Fibroblast of lung (primary cell): ENCODE measurements at places on chromosomes 11 and 22. TPM values are rescaled to one million over a fixed set of nuclear protein-coding genes. Genes with fewer than 3 reads are reported as not detected.
A peak's percentile ranks its signal among the peaks of the same experiment; 100 is the strongest.

GRCh38 chr11:74602637-74603556 is 10.5 kb downstream of the POLD3 start:
- no peaks in the 10 kb centered on the region for H3K36me3 ChIP-seq
- no peaks in the 10 kb centered on the region for H3K4me1 ChIP-seq
- H3K27ac ChIP-seq, result no peak overlapping the region

BARX2 gene
- not detected in 2 replicates for polyA plus RNA-seq

DNA sequence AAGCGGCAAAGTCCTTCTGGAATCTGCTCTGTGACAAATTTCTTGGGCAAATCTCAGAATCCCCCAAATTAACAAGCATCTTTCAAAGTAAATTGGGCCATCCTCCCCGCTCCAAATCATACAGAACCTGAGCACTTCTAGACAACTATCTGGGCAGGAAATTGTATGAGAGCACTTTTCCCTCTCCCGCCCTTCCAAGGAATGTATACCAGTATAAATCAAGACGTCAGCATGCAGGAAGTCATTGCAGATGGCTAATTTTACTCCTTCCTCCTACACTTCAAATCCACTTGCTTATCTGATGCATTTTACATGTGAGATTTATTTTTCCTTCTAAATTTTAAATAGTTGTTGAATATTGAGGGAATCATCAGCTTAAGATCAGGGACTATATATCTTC is 52.1 kb downstream of the NTM start:
- no peaks in the 10 kb centered on the region for H3K4me1 ChIP-seq
- H3K27me3 ChIP-seq, result no peaks in the 10 kb centered on the region
- DNase-seq, result peak; percentile 20
- H3K27ac ChIP-seq, result no peak overlapping the region
- H3K36me3 ChIP-seq, result no peaks in the 10 kb centered on the region

GRCh38 chr22:16959345-16959930 is 48.6 kb downstream of the GAB4 start:
- no peaks in the 10 kb centered on the region for H3K4me1 ChIP-seq
- no peak overlapping the region for H3K27ac ChIP-seq
- H3K4me3 ChIP-seq, result no peak overlapping the region
- no peaks in the 10 kb centered on the region for H3K36me3 ChIP-seq

GRCh38 chr11:88375927-88376470 is 38.5 kb upstream of the CTSC start:
- H3K27ac ChIP-seq, result no peak overlapping the region
- no peaks in the 10 kb centered on the region for H3K36me3 ChIP-seq
- no peak for DNase-seq
- H3K4me3 ChIP-seq, result no peak overlapping the region

OR8K1 gene
- polyA plus RNA-seq, result not detected in 2 replicates
